ENCODE measurements at places on chromosomes 12 and 14.

DNA sequence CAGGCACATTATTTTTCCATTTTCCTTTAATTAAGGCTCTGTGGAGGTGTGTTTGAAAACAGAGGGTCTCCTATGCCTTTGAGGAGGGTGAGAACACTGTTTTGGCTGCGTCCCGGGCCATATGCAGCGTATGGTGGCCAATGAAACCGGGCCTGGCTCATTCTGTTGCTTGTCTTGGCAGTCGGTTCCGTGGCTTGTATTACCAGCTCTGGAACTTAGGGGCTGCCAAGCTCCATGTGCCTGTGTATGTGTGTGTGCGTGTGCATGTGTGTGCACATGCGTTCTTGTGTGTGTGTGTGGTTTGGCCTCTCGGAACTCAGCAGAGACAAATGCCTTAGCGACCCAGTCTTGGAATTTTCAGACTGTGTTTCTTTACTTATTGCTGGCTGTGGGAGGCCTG lies 2.7 kb downstream of the JDP2 start:
- DNase-seq, result no peak

- DNase-seq, result no peak
Observed at GRCh38 chr12:49261721-49262120, 3.2 kb upstream of the TUBA1C start.

- DNase-seq, result no peak
Observed at GRCh38 chr14:64541972-64542835, 1.7 kb downstream of the HSPA2 start.

GRCh38 chr14:83085725-83086124 lies 1552.1 kb upstream of the SEL1L start:
- DNase-seq, result no peak

GRCh38 chr14:97441740-97442362 lies 644.7 kb downstream of the VRK1 start:
- peak; percentile 22 for DNase-seq

GRCh38 chr12:69879007-69879960 lies 54.3 kb downstream of the MYRFL start:
- peak; percentile 87 for DNase-seq

- DNase-seq, result no peak
Observed at GRCh38 chr12:103626498-103626897, 39.4 kb downstream of the STAB2 start.

- DNase-seq, result no peak
Observed at GRCh38 chr12:130491421-130492357, 154.0 kb downstream of the PIWIL1 start.

DNA sequence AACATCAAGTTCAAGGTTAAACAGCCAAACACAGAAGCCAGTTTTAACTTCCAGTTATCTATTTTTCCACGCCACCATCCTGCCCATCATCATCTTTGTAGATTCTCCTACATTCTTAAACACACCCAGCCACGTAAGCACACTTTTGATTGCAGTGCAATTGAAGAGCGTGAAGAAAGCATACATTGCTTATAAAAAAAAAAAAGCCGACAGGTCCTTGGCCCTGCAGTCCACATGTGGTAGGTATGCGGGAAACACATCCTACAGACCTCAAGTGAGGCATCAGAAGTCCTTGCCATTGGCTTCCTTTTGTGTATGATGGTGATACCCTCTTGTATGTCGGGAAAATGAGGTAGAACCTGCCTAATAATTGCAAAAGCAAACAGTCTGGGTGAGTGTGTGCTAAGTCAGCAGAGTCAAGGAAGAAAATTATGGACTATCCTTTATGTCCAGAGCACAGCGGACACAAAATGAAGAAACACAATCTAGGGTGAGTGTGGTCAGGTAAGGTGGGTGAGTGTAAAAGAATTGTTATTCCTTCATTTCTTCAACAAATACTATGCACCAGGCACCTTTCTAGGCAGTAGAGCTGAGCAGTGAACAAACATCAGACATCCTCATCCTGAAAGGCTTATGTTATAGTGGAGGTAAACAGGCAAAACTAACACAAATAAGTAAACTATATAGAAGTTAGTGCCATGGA lies 51.5 kb downstream of the EID3 start:
- DNase-seq, result no peak

- no peak for DNase-seq
Observed at GRCh38 chr12:92615703-92616102, 87.1 kb upstream of the PLEKHG7 start.

DNA sequence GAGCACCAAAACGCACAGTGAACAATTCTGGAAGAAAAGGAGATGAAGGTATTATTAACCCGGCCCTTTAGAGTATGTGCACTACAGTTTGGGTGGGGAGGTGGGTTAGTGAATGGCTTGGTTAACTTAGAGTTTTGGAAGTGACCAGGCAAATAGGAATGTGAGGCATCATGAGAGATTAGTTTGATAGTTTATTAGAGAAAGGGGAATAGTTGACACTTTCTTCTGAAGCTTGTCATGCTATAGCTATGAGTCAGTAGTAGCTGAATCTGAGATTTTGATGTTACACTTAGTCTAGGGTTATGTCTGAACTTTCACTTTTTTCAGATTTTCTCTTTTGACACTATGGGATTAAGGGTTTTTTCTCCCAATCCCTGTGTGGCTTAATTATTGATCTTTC lies 567.2 kb downstream of the SNAPC1 start:
- DNase-seq, result no peak

- DNase-seq, result no peak
Observed at GRCh38 chr12:68885381-68885780, 47.6 kb downstream of the CPM start.

DNA sequence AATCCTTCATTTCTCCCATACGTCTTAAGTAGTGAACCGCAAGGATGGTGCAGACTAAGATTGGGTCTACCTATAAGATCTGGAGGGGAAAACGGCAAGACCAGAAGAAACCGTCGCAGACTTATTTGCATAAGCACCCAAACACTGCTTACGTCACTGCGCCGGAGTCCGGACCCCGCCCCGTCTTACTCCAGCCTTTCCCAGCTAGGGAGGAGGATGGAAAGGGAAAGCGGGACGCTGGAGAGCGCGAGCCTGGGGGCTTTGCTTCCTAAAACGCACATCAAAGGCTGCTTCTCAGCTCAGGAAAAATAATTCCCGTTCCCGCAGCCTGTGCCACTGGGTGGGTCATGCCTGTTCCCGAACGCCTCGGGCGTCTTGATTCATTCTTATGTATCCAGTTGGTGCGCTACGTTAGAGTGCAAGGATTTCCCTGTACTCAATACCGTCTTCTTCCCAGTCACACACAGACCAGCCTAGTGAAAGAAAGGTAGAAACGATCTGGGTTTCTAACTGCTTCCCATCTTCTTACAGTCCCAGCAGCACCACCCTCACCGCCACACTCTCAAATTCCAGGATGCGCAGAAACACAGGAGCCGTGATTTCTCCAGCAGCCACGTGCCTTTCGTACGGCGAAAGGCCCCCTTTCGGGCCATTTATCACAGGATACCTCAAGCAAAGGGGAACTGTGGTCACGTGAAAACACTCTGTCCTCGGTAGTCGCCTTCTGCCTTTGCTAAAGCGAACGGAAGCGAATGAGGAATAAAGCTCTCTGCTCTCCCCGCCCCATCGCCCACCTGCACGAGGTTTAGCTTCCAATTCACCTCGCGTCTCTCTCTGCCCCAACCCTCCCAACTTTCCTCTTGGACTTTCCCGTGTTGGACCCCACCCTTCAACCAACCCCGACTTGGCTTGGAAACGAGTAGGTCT lies 1.1 kb downstream of the SLC6A15 start:
- DNase-seq, result peak; percentile 83

- DNase-seq, result no peak
Observed at GRCh38 chr12:123150275-123150743, 581 bp downstream of the PITPNM2 start.

DNA sequence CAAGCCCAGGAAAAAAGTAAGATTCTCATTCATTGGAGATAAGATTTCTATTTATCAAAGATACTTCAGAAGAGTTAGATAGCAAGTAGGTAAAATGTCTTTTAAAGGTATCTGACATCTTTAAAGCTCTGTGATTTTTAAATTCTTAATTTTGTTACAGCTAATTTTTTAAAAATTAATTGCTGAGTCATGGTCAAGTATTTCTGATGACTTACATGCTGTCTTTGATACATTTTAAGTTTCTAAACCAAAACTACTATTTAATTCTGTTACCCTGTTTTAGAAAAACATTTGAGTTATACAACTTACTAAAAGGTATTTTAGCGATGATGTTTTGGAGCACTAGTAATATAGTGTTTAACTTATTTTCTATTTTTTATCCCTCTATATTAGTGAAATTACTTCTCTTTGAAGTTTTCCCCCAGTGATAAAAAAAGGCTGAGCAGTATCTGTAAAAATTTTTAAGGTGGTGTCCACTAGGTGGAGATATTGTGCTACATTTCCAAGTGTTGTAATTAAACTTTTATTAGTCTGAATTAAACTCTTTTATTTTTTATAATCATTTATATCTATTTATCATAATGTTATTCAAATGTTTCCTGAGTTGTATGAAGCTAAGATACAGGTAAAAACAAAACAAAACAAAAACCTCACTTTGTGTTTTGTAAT lies 11.5 kb downstream of the ALG10 start:
- peak; percentile 41 for DNase-seq

- DNase-seq, result no peak
Observed at GRCh38 chr14:59638885-59639284, 62.3 kb upstream of the CCDC175 start.

- no peak for DNase-seq
Observed at GRCh38 chr12:18798535-18799361, 60.8 kb downstream of the CAPZA3 start.

GRCh38 chr12:86530996-86531655 lies 274.9 kb upstream of the MGAT4C start:
- DNase-seq, result no peak

- no peak for DNase-seq
Observed at GRCh38 chr12:124786061-124786964, 77.4 kb downstream of the SCARB1 start.

GRCh38 chr12:76080017-76080728 lies 4.3 kb downstream of the NAP1L1 start:
- peak; percentile 70 for DNase-seq

DNA sequence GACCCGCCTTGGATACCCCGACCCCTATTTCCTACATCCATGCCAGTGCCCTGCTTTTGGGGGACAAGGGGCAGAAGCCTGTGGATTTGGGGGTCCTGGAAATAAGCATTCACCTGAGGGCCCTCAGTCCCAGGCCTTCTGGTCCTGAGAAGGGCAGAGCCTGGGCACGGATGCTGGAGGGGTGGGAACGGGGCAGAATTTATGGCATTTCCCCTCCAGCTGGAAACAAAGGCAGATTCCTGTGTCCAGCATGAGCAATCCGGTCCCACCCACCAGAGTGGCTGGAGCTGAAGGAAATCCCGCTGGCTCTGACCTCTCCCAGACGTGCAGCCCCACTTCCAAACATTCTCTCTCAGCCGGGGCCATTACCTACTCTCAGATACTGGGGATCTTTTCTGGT lies 9.3 kb downstream of the ANKRD33 start:
- no peak for DNase-seq

GRCh38 chr12:34625116-34625515 lies 602.8 kb downstream of the ALG10 start:
- peak; percentile 54 for DNase-seq

GRCh38 chr14:103547455-103547940 lies 15.0 kb downstream of the BAG5 start:
- DNase-seq, result no peak

GRCh38 chr14:63453443-63453936 lies 89.7 kb downstream of the PPP2R5E start:
- DNase-seq, result no peak

DNA sequence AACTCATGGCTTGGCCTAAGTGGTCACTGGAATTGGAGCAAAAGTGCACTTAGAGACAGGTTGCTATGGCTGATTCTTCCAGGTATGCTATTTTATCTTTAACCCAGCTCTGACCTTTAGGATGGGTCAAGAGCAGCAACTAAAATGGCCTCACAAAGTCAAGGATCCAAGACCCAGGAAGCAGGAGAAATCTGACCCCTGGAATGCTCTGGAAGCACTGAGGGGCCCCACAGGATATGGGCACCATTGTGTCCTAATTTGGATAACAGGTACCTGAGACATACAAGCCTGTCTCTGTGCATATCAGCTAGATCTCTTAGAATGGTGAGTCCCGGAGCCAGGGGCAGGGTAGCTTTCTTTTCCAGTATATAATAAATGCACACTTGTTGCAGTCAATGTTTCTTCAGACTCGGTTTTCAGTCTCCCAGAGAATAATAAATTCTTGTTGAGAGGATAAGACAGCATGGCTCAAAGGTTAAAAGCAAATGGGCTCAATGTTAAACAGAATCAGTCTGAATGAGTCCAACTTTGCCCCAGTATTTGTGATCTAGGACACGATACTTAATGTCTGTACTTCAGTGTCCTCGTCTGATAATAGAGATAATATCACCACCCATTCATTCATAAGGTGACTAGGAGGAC lies 29.3 kb upstream of the TMCC3 start:
- no peak for DNase-seq

DNA sequence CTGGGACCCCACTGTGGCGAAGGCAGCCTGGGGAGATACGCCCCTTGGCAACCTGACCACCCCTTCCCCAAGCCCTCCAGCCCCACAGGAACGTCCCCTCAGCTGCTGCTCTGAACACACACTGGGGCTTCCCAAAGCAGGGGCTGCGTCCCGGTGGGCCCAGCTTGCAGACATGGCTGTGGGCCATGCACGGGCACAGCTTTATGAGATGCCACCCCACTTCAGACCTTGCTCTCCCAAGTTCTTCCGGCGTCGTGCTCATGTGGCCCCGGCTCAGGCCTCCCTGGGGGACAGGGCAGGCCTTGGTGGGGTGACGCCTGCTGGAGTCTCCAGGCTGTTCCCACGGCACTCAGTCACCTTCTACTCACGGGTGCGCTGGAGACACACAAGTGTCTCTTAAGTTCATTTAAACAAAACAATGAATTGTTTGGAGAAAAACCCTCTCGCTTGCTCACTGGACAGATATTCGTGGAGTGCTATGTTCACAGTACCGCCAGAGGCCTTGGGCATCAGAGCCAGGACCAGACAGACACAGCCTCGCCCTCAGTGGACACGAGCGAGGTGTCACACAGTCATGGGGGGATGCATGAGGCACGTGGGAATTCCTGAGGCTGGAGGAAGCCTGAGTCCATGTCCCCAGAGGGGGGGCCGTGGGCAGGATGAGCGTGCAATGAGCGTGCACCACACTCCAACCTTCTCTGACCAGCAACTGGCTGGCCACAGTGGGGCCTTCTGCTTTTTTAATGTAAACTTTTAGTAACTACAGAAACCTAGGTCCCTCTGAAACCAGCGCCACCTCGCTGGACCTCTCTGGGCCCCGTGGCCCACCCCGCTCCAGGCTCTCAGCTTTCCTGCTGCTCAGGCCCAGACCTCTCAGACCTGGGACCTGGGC lies 4.3 kb downstream of the GALNT9 start:
- no peak for DNase-seq

GRCh38 chr12:62767946-62768345 lies 167.0 kb downstream of the PPM1H start:
- no peak for DNase-seq

DNA sequence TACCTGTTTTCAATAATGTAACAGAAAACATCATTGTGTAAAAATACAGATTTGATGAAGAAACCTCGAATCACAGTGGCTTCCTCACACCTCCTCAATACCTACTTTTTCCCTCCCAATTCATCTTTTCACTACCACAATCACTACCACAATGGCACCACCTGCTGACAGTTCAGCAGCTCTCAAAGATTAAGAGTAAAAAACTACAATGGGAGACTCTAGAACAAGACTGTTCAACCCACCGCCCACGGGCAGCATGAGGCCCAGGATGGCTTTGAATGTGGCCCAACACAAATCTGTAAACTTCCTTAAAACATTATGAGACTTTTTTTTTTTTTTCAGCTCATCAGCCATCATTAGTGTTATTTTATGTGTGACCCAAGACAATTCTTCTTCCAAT lies 15.2 kb downstream of the MED6 start:
- DNase-seq, result no peak
